ENCODE measurements at places on chromosomes 12 and 14.

GRCh38 chr14:101086926-101087325 lies 183.4 kb upstream of the RTL1 start:
- no peak for DNase-seq

- no peak for DNase-seq
These were observed 99.9 kb downstream of the BCAT1 start for GRCh38 chr12:24848941-24849477.

DNA sequence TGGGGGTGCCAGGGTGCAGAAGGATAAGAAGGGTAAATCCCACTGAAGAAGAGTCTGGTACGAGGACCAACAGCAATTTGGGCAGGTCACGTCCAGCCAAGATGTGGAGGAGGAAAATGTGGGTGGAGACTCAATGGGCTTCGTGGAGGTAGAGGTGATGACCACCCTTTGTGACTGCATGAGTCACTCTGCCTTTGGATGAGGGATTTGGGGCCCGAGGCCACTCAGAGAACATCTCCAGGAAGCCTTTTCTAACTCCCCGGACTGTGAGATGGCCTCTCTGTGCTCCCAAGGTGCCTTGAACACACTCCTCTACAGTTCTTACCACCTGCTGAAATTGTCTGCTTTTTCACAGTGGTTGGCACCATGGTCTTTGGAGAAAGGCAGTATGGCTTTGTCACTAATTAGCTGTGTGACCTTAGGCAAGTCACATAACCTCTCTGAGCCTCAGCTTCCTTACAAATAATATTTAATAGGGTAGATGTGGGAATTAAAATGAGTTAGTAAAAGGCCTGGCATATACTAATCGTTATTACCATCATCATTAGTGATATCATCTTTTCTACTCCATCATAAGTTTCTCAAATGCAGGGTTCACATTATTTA lies 67.0 kb upstream of the ARHGAP5 start:
- DNase-seq, result no peak

DNA sequence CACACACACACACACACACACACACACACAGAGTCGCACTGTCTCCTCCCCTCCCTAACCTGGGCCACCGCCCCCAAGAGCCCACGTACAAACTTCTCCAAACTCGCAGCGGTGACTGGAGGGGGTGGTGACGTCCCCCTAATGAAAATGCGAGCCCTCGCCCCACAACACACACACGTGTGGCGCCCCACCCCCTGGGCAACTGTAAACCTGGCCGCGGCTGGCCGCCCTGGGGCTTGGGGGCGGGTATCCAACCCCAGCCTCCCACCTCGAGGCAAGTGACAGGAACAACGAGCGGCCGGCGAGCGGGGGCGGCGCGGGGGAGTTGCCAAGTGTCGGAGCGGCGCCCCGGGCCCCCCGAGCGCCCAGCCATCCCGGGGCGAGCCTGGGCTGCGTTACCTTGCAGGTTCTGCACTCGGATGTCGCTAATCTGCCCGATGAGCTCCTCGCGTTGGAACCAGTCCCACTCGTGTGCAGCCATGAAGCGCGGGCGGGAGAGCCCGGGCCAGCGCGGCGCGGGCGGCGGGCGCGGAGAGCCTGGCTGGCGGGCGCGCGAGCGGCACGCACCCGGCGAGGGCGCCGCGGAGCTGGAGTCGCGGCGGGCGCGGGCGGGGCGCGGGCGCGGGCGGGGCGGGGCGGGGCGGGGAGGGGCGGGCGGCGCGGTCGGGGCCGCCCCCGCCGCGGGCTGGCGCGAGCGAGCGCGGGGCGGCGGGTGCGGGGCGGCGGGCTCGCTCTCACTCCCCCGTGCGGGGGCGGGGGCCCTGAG lies at the start of gene CLMN:
Gene CLMN, minus strand, starts transcription at position 597 of the 766 bp plus-strand sequence. Its CDS starts 116 bp downstream, at position 481.
- peak; percentile 17 for DNase-seq

GRCh38 chr14:90740081-90740480 lies 76.1 kb downstream of the TTC7B start:
- DNase-seq, result no peak

GRCh38 chr12:53478865-53479264 lies 20.4 kb downstream of the MAP3K12 start:
- DNase-seq, result no peak

GRCh38 chr14:82366803-82367202 lies 833.1 kb upstream of the SEL1L start:
- no peak for DNase-seq

GRCh38 chr14:70780396-70781075 lies 28.8 kb downstream of the MAP3K9 start:
- DNase-seq, result peak; percentile 76

GRCh38 chr12:92132288-92132687 lies 13.4 kb downstream of the BTG1 start:
- no peak for DNase-seq

GRCh38 chr12:113443030-113443539 lies 20.9 kb downstream of the SDSL start:
- no peak for DNase-seq

DNA sequence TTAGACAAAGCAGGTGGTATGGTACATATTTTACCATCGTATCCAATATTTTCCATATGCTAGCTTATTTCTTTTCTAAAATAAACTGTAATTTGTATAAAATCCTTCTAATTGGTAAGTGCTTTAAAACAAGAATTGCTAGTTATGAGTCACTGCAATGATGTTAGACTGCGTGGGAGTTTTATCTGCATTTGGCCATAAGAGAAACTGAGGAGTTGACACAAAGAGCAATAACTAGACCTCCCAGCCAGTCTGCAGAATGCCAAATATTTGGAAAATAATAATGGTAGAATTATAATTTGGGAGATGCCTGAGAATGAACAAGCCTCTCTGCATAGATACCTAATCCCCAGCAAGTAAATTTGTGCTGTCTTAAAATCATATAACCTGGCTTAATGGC lies 61.7 kb upstream of the PTPRR start:
- DNase-seq, result no peak

DNA sequence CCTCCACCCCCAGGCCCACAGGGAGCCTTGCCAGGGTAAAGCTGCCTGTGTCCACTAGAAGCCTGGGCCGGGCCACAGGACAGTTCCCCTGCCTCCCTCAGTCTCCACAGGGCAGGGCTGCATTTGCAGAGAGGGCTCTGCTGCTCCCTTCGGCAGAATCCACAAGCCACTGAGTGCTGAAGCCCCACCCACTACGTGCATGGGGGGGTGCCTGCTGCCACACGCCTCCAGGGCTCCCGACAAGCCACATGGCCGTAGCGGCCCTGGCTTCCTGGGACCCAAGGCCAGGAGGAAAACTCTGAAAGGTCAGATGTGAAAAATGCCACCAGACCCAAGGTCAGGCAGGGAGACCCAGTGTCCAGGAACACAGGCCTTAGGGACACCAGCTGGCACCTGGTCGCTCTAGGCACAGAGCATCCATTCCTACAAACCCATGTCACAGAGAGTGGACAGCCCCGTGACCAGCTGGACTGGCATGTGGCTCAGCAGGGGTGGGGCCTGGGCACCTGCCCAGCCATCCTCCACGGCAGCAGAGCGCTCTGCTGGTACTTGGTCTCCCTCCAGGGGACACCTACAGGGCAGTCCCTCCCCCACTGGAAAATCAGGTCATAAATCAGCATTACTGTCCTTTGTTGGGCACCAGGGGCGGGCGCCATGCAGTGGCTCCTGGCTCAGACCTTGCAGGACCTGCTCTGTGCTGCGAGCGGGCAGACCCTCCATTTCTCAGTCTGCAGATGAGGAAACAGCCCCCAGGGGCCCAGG lies 42.9 kb downstream of the CCDC85C start:
- DNase-seq, result no peak

- DNase-seq, result no peak
These were observed 266.5 kb downstream of the PAWR start for GRCh38 chr12:79424109-79424721.

- no peak for DNase-seq
These were observed 270.9 kb upstream of the FKBP4 start for GRCh38 chr12:2523844-2524243.

DNA sequence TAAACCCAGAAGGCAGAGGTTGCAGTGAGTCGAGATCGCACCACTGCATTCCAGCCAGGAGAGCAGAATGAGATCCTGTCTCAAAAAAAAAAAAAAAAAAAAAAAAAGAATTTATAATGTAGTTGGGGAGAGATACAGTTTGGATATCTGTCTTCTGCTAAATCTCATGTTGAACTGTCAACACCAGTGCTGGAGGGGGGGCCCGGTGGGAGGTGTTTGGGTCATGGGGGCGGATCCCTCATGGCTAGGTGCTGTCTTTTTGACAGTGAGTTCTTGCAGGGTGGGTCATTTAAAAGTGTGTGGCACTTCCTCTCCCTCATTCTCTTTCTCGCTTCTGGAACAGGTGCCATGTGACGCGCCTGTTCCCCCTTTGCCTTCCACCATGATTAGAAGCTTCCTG lies 32.8 kb downstream of the CLIP1 start:
- no peak for DNase-seq

DNA sequence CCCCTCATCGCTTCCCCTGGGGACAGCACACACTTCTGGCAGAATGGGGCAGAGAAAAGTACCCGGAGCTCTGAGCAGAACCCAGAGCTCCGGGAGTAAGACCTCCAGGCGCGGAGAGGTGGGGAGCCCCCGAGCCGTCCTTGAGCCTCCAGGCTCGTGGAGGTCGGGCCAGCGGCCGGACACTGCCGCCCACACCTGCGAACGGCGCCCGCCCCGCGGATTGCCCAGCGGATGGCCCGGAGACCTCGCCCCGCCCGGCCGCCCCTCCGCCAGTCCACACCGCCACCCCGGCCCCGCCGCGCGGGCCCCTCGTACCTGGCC lies 344 bp downstream of the SPTLC2 start:
- DNase-seq, result no peak

DNA sequence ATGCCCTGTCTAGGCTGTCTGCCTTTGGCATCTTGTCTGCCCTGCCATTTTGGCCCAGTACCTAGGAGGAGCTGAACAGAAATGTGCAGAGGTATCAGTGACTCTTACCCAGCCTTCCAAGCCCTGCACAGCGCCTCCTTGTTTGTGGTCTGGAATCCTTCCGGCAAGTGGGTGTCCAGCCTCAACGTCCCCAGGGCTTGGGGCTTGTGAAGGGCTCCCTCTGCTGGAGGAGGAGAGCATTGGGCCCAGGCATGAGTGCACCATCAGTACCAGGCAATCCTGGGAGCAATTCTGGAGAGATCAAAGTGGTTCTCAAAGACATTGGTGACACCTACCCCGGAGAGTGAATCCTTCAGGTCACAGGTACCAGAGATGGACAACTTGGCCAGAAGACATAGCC lies 2.4 kb upstream of the TCL1B start:
- no peak for DNase-seq

GRCh38 chr12:51951199-51951842 lies at the start of gene ACVR1B:
Gene ACVR1B (plus strand): TSS chr12:51951699. CDS start chr12:51951744, 45 bp downstream.
- peak; percentile 77 for DNase-seq

DNA sequence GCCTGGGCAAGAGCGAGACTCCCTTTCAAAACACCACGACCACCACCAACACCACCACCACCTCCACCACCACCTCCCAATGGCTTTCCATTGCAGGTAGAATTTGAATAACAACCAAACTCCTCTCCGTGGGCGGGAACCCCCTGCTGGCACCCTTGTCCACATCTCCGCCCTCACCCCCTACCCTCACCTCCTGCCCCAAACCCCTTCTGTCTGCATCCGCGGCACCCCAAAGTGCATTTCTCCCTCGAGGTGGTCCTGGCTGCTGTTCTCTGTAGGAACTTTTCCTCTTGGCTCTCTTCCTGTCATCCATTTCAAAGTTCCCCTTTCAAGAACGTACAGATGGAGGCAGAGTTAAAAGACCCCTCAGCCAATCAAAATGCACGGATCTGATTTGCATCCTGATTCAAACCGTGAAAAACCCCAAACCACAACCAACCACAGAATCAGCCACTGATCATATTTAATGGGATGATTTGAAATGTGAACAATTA lies 3.8 kb downstream of the SDSL start:
- no peak for DNase-seq

DNA sequence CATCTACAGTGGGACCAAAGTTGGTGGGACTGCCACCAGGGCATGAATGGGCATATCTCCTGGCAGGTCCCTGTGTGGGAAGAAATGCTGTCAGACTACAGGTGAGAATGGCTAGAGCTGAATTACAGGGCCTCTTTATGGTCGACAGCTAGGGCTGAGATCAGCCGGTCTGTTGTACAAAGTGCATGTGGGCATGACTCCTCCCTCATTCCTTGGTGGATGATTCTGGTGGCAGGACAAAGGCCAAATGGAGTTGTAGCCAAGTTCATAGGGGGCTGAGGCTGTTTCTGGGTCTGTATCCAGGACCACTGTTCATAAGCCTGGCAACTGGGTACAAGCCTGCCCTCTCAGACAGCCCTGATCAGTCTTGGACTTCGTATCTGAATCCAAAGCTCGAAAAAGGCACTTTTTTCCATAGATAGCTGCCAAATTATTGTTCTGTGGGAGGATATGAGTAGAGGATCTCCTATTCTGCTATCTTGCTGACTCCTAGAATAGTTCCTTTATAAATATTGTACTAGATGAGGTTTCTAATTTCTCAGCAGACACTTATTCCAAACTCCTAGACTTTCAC lies 460.8 kb downstream of the TMEM117 start:
- DNase-seq, result no peak

- DNase-seq, result no peak
These were observed 31.1 kb upstream of the SPATA7 start for GRCh38 chr14:88354358-88354757.

Measured in MV-4-11 (cell line).